ENCODE measurements at places on chromosomes 5 and 9.

- no peaks in the 10 kb centered on the region for H3K27me3 ChIP-seq
- H3K4me3 ChIP-seq = peak overlapping the region; percentile 73
These were observed 1.1 kb downstream of the GSN start for GRCh38 chr9:121268851-121269641.

GRCh38 chr5:134371834-134372340, 518 bp downstream of the UBE2B start:
- no peaks in the 10 kb centered on the region for H3K27me3 ChIP-seq
- H3K4me3 ChIP-seq = peak overlapping the region; percentile 76
- peak overlapping the region; percentile 96 for H3K27ac ChIP-seq
- H3K4me1 ChIP-seq = no peaks in the 10 kb centered on the region
- H3K36me3 ChIP-seq = no peaks in the 10 kb centered on the region

GRCh38 chr9:84045481-84046097, 65.0 kb downstream of the RMI1 start:
- H3K4me1 ChIP-seq = no peaks in the 10 kb centered on the region
- no peak overlapping the region for H3K27ac ChIP-seq
- H3K27me3 ChIP-seq = no peaks in the 10 kb centered on the region
- H3K4me3 ChIP-seq = no peak overlapping the region

- no peak overlapping the region for H3K27ac ChIP-seq
- H3K4me3 ChIP-seq = no peak overlapping the region
- no peaks in the 10 kb centered on the region for H3K27me3 ChIP-seq
- DNase-seq = no peak
- no peaks in the 10 kb centered on the region for H3K36me3 ChIP-seq
- no peaks in the 10 kb centered on the region for H3K4me1 ChIP-seq
These were observed 54.7 kb downstream of the PPIC start for GRCh38 chr5:122981846-122982245.

- H3K4me1 ChIP-seq = no peaks in the 10 kb centered on the region
- peak; percentile 35 for DNase-seq
- H3K27ac ChIP-seq = no peak overlapping the region
- no peaks in the 10 kb centered on the region for H3K36me3 ChIP-seq
- H3K27me3 ChIP-seq = no peaks in the 10 kb centered on the region
These were observed 536 bp downstream of the PCDHAC1 start for GRCh38 chr5:140926443-140927227.

- no peaks in the 10 kb centered on the region for H3K4me1 ChIP-seq
- H3K4me3 ChIP-seq = no peak overlapping the region
- no peak for DNase-seq
These were observed 333.1 kb downstream of the ASTN2 start for GRCh38 chr9:117081641-117082317.

- H3K27me3 ChIP-seq = no peaks in the 10 kb centered on the region
- H3K4me1 ChIP-seq = no peaks in the 10 kb centered on the region
- H3K27ac ChIP-seq = no peak overlapping the region
- no peak overlapping the region for H3K4me3 ChIP-seq
These were observed 27.3 kb downstream of the NR6A1 start for GRCh38 chr9:124743686-124744348.

GRCh38 chr9:93090091-93090655, 5.8 kb upstream of the CARD19 start:
- H3K4me1 ChIP-seq = no peaks in the 10 kb centered on the region
- no peak for DNase-seq
- H3K27me3 ChIP-seq = no peaks in the 10 kb centered on the region
- H3K4me3 ChIP-seq = no peak overlapping the region

- H3K27me3 ChIP-seq = no peaks in the 10 kb centered on the region
- no peak overlapping the region for H3K4me3 ChIP-seq
- H3K4me1 ChIP-seq = no peaks in the 10 kb centered on the region
- H3K27ac ChIP-seq = no peak overlapping the region
- no peak for DNase-seq
- no peaks in the 10 kb centered on the region for H3K36me3 ChIP-seq
These were observed 796.6 kb downstream of the TLE1 start for GRCh38 chr9:80892703-80893102.

- H3K27ac ChIP-seq = no peak overlapping the region
- no peak overlapping the region for H3K4me3 ChIP-seq
These were observed 55.0 kb downstream of the ZNF618 start for GRCh38 chr9:113931140-113931539.

DNA sequence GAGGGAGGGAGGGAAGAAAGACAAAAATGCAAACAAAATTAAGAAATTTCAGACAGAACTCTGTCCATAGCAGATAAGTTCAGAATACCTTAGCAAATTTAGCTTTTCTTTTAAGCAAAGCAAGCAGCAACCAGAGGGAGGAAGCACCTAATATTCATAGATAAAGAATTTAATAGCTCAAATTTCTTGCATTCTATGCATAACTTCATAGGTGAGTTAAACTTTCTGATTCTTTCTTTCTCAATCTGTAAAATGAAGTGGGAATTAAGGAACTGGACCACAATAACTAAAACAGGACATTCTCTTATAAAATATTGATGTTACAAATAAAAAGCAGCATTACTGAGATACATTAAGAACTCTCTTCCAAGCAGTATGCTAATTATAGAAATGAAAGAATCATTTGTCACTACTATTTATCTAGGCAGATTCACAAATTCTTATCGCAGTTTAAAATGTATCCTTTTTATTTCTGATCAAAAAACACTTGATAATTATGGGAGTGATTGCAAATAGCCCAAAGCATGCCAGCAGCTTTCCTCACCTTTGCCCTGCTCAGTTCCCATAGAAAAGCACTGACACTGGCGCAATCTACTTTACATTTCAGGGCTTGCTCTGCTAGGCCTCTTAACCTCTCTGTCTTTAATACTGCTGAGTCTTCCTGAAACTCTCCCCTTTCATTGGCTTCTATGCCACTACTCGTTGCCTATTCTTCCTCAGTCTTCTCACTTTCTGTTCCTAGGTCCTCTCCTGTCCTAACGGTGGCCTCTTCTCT, 341.8 kb downstream of the PIK3R1 start:
- H3K4me3 ChIP-seq = no peak overlapping the region
- no peaks in the 10 kb centered on the region for H3K36me3 ChIP-seq
- H3K27ac ChIP-seq = no peak overlapping the region
- no peak for DNase-seq
- no peaks in the 10 kb centered on the region for H3K27me3 ChIP-seq

- no peaks in the 10 kb centered on the region for H3K4me1 ChIP-seq
- no peak overlapping the region for H3K27ac ChIP-seq
- no peaks in the 10 kb centered on the region for H3K27me3 ChIP-seq
- no peaks in the 10 kb centered on the region for H3K36me3 ChIP-seq
These were observed 322.4 kb downstream of the NPR3 start for GRCh38 chr5:33033516-33033915.

DNA sequence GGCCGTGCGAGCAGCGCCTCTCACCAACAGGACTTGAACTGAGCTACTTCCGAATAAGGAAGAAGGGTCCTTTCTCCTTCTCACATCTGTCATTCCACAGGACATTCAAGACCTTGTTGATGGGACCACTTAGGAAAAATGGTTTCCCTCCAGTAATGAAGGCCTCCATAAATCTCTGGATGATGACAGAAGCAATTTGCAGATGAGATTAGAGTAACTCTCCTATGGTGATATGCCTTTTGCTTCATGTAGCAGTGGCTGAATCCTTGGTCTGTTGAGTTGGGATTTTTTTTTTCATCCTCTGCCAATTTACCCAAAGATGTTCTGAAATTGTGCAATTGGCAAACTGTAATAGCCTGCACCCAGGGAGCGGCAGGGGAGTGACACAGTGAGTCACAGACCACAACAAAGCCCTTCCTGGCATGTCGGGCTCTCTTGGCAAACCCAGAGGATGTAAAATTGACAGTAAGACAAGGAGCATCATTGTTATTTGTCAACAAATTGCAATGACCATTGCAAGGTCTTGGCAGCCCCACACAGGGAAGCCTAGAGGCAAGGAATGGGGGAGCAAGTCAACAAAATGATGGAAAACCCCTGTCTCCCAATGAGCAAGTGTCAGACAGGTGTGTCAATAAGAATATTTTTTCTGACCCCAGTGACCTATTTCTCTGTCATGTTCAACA, 275.9 kb downstream of the ACTL7B start:
- H3K4me1 ChIP-seq = no peaks in the 10 kb centered on the region
- H3K36me3 ChIP-seq = no peaks in the 10 kb centered on the region
- peak; percentile 59 for DNase-seq

DNA sequence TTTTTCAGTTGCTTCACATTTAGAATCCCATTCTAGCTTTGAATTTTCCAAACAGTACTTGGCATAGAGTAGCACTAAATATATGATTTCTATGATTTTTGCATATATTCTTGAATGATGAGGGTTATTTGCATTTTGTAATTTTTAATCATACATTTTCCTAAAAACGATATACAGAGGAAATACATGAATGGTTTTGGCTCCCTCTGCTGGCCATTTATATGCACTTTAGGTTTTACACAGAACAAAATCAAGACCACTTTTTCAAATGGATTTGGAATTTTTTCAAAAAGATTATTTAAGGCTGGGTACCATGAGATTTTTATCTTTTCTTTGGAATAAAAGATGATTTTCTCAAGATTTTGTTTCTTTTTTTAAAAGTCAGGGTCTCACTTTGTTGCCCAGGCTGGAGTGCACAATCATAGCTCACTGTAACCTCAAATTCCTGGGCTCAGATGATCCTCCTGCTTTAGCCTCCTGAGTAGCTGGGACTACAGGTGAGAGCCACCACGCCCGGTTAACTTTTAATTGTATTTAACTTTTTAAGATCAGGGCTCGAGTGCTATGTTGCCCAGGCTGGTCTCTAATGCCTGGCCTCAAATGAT, 16.7 kb upstream of the COMMD10 start:
- peaks cover 2% of the 10 kb centered on the region for H3K27me3 ChIP-seq
- H3K4me1 ChIP-seq = no peaks in the 10 kb centered on the region
- no peaks in the 10 kb centered on the region for H3K36me3 ChIP-seq
- DNase-seq = peak; percentile 34

DNA sequence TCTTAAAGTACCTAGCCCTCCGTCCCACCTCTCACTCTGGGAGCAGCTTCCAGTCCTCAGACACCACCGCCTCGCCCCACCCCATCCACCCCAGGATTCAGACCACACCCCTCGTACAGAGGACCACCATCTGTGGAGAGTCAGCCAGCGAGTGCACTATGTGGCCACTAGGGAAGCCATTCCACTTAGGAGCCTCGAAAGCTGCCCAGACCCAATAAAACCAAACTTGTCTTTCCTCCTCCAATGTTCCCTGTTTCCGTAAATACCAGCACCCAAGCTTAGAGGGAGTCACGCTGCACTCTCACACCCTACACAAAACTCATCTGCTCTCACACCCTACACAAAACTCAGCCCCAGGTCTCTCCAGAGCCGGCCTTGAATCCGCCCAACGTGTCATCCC, 1.9 kb downstream of the GCNT4 start:
- H3K4me3 ChIP-seq = no peak overlapping the region
- H3K27ac ChIP-seq = no peak overlapping the region
- H3K27me3 ChIP-seq = no peaks in the 10 kb centered on the region

GRCh38 chr9:114820776-114821501, 15.1 kb upstream of the TNFSF15 start:
- H3K27me3 ChIP-seq = no peaks in the 10 kb centered on the region
- H3K36me3 ChIP-seq = no peaks in the 10 kb centered on the region
- H3K27ac ChIP-seq = no peak overlapping the region
- H3K4me3 ChIP-seq = no peak overlapping the region
- no peaks in the 10 kb centered on the region for H3K4me1 ChIP-seq

GRCh38 chr9:114662081-114662989, 4.7 kb upstream of the TEX53 start:
- no peaks in the 10 kb centered on the region for H3K4me1 ChIP-seq
- no peak for DNase-seq
- H3K27ac ChIP-seq = no peak overlapping the region
- no peak overlapping the region for H3K4me3 ChIP-seq
- no peaks in the 10 kb centered on the region for H3K27me3 ChIP-seq

- DNase-seq = no peak
- H3K27me3 ChIP-seq = no peaks in the 10 kb centered on the region
These were observed 1.3 kb upstream of the ISL1 start for GRCh38 chr5:51381761-51382474.

DNA sequence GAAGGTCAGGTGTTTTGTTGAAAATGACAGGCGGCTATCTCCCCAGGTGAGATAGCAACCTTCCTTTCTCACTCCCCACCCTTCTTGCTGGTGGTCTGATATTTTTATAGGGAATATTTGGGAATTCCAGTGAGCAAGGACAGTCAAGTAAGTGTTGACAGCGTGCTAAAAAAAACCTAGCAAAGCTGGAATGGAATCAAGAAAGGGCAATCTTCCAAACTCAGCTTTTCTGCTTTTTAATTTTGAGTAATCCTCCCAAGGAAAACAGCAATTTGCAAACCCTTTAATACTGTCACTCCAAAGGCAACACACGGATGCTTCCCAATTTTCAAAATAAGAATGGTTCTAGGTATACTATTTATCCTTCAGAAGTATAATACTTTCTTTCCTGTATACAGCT, 143.7 kb upstream of the PCA3 start:
- no peak overlapping the region for H3K27ac ChIP-seq
- H3K4me1 ChIP-seq = no peaks in the 10 kb centered on the region

GRCh38 chr9:77021291-77021894, 1.9 kb downstream of the FOXB2 start:
- no peaks in the 10 kb centered on the region for H3K36me3 ChIP-seq
- no peak overlapping the region for H3K27ac ChIP-seq
- H3K4me1 ChIP-seq = peaks cover 6% of the 10 kb centered on the region
- no peak for DNase-seq

GRCh38 chr5:116632890-116633289, 58.3 kb upstream of the SEMA6A start:
- H3K4me1 ChIP-seq = no peaks in the 10 kb centered on the region
- no peaks in the 10 kb centered on the region for H3K27me3 ChIP-seq
- DNase-seq = no peak
- H3K27ac ChIP-seq = no peak overlapping the region
- H3K4me3 ChIP-seq = no peak overlapping the region

Measured in prostate gland (tissue), 2 donors.